ENCODE measurements at places on chromosomes 3 and 15.

DNA sequence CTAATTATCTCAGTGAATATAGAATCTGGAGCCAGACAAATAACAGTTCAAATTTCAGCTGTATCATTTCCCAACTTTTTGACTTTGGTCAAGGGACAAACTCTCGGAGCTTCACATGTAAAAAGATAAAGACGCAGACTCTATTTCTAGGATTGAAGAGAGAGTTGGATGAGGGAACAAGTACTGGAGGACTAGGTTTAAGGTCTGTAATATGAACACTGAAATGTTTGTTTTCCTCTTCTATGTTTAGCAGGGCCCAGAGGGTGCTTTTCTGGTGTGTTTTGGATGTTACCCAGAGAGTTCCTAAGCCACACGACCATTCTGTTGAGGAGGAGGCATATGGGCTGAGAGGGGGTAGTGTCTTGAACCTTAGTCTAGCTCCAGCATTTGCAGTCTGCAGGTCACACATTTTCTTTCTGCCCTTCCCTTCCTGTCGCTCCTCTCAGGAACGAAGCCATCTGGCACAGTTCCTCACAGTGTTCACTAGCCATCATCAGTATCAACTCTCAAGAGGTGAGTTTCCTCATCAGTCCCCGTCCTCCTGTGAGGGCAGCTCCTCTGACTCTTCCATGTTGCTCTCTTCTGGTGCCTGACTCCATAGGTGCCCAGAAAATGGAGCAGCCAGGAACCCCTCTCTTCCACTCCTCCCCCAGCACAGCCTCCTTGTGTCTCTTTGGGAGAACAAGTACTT is 250.1 kb downstream of the SQOR start:
- no peak for DNase-seq

DNA sequence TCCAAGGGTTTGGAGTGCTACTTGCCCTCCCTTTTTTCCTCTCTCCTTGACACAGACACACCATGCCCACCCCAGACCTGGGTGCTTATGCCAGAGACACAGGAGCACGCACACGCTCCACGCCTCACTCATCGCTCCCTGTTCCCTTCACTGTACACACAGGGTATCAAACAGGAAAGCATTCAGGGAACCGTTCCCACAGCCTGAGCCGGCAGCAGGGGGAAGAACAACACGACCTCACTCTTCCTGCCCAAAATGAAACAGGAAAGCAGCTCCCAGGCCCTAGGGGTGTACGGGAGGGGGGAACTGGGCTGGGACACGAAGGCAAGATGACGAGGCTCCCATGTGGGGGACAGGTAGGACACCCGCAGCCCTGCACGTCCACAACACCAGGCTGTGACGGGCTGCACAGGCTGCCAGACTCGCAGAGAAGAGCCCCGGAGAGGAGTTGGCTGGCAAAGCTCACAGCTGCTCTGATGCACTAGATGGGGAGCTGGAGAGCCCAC is 11.2 kb downstream of the DLL4 start:
- DNase-seq = no peak

GRCh38 chr3:8562081-8562595 is 60.5 kb downstream of the LMCD1 start:
- DNase-seq = no peak

DNA sequence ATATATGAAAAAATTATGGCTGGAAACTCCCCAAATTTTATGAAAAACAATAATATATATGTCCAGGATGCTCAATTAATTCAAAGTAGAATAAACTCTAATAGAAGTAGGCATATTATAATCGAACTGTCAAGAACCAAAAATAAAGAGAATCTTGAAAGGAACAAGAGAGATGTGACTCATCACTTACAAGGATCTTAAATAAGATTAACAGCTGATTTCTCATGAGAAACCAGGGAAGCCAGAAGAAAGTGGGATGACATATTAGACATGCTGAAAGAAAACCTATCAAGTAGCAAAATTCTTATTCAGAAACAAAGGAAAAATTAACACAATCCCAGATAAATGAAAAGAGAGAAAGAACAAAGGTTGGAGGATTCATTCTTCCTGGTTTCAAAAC is 66.8 kb downstream of the FAIM start:
- DNase-seq = no peak

GRCh38 chr15:64134345-64134829 is 17.1 kb upstream of the SNX22 start:
- DNase-seq = peak; percentile 66

- no peak for DNase-seq
Measured at GRCh38 chr15:72492733-72493132, 18.6 kb downstream of the ARIH1 start.

- DNase-seq = no peak
Measured at GRCh38 chr3:195467641-195468390, 25.0 kb upstream of the ACAP2 start.

DNA sequence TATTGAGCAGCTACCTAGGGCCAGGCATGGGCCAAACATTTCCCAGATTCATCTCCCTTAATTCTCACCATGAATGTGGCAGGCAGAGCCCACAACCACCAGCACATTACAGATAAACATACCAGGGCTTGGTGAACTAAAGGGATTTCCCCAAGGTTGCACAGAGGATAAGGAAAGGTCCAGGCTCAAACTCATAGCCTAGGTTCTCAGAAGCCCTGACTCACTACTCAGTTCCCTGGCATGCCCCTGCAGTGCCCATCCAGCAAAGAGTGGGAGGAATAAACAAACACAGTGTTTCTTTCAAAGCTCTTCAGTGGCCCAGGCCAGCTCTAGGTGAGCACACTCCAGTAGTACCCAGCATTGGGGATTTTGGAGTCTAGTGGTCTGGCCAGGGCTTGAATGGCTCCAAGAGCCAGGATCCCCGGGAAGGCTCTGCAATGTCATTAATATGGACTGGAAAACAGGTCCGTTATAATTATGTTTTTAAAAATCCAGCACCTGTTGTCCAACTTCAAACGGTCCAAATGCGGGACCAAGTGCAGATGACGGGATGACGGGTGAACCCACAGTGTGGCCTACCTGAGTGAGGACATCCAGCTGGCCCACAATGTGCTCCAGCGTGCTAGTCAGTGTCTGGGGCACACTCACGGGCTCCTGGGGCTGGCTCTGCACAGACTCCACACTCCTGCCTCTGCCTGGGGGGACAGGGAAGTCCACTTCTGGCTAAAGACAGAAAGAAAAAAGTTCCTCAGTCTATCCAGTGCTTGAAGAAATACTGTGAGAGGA is 39.8 kb upstream of the DUSP7 start:
- no peak for DNase-seq

- no peak for DNase-seq
Measured at GRCh38 chr3:72345980-72346379, 502.3 kb downstream of the SHQ1 start.

DNA sequence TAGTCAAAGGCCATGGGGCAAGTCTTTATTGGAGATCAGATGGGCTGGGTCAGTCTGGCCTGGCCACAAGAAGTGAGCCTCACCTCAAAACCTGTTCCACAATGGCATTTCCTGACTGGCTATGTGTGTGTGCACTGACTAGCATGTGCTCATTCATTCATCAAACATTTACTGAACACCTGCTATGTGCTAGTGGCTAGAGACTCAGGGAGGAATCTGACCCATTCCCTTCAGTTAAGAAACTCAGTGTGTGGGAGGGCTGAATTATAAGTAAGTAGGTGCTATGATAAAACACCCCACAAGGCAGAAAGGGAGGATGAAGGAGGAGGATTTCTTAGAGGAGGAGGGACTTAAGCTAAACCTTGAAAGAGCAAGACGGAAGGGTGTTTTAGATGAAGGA is 5.4 kb upstream of the CGNL1 start:
- DNase-seq = no peak

GRCh38 chr15:73965758-73966113 is 26.4 kb downstream of the STOML1 start:
- no peak for DNase-seq

- DNase-seq = no peak
Measured at GRCh38 chr3:193231201-193231600, 9.8 kb upstream of the PLAAT1 start.
